WTC11 (cell line): ENCODE measurements at places on chromosomes 3 and 15. TPM values are rescaled to one million over a fixed set of nuclear protein-coding genes. Genes with fewer than 3 reads are reported as not detected.

Gene INKA1
- total RNA-seq: 1.4 to 2.0 TPM (median 1.5 TPM) in 3 replicates

GRCh38 chr3:39752751-39753150, 56.7 kb upstream of the MYRIP start:
- no peak overlapping the region for H3K27ac ChIP-seq
- H3K36me3 ChIP-seq: no peaks in the 10 kb centered on the region
- H3K4me1 ChIP-seq: peaks cover 11% of the 10 kb centered on the region
- no peak overlapping the region for H3K4me3 ChIP-seq
- no peaks in the 10 kb centered on the region; the same call in 1 of the 2 replicates for H3K27me3 ChIP-seq

GRCh38 chr3:157427901-157428300, 8.7 kb upstream of the PTX3 start:
- peaks cover 28% of the 10 kb centered on the region for H3K36me3 ChIP-seq
- no peak overlapping the region for H3K27ac ChIP-seq
- H3K4me3 ChIP-seq: no peak overlapping the region
- H3K4me1 ChIP-seq: peaks cover 5% of the 10 kb centered on the region
- no peak for DNase-seq

DNA sequence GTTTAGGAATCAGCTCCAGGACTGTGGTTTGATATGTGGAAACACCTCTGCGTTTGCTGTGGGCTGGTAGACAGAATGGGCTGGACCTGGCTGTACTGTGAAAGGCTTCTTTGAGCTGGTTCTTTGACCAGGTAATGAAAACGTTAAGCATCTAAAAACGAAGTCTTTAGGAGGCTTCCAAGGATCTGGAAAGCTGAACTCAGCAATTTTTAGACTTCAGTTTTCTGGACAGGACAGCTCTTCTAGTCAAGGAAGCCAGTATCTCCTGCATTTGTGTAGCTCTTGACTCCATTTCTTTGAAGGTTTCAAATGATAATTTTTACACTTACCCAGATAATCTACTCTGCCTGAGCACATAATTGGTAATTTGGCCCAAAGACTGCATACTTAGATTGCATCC, 25.5 kb downstream of the MAP2K1 start:
- peaks cover 75% of the 10 kb centered on the region for H3K4me1 ChIP-seq
- no peak overlapping the region for H3K4me3 ChIP-seq
- H3K27ac ChIP-seq: no peak overlapping the region
- DNase-seq: no peak
- H3K27me3 ChIP-seq: no peaks in the 10 kb centered on the region

DNA sequence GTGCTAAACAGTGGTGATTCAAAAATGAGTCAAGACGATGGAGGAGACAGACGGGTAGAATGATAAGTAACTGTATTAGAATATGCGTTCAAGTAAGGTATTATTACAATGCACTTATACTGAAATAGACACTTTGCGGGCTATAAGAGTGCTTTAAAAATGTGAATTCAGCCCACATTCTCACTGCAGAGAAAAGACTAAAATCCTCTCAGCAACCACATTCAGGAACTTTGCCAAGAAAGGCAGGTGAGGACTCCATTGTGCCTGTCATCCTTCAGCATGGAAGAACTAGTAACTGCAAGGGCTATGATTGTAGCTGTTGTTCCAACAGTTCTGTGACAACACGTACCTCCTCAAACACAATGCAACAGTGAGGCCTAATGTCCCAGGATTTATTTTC, 272.0 kb downstream of the RORA start:
- no peak overlapping the region for H3K4me3 ChIP-seq
- peaks cover 3% of the 10 kb centered on the region for H3K4me1 ChIP-seq
- no peak for DNase-seq
- H3K27me3 ChIP-seq: no peaks in the 10 kb centered on the region; the same call in 1 of the 2 replicates
- no peak overlapping the region for H3K27ac ChIP-seq

DNA sequence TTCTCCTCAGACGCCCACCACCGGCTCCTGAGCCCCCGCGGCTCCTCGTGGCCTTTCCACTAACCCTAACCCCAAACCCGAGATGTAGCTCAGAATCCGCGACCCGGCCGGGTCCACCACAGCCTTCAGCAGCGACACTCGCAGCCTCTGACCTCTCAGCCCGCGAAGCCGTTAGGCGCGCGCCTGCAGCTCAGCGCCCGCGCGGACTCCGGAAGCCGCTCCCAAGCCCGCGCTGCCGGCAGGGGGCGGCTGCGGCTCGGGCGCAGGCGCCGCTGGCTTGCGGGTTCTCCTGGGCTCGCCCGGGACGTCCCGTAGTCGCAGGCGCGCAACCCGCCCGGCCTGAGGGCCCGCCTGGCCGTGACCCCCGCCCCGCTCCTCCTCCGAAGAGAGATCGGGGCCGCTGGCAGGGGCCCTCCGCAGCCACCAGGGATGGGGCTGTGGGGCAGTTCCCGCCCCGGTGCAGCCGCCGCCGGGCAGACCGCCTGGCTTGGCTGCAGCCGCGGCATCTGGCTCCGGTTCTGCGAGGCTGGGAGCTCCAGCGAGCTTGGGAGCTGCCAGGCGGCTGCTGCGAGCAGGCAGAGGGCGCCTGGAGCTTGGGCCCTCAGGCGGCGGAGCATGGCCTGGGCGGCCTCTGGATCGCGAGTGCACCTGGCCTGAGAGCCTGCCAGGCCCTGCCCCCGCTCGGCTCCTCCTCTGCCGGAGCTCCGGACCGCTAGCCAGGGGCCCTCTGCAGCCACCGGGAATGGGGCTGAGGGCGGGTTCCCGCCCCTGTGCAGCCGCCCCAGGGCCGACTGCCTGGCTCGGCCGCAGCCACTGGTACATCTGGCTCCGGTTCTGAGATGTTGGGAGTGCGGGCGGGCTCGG, 120.7 kb downstream of the LMLN start:
- H3K27me3 ChIP-seq: peaks cover 85% of the 10 kb centered on the region
- no peak overlapping the region for H3K27ac ChIP-seq
- H3K4me3 ChIP-seq: peak overlapping the region; percentile 72
- DNase-seq: peak; percentile 81
- peaks cover 4% of the 10 kb centered on the region; the same call in 1 of the 2 replicates for H3K36me3 ChIP-seq

Gene GOLGA8S
- 0.16 to 0.23 TPM (median 0.22 TPM) in 3 replicates for total RNA-seq

- no peaks in the 10 kb centered on the region for H3K36me3 ChIP-seq
- H3K4me1 ChIP-seq: peaks cover 64% of the 10 kb centered on the region
- peaks cover 78% of the 10 kb centered on the region for H3K27me3 ChIP-seq
- H3K27ac ChIP-seq: no peak overlapping the region
These were observed 8.8 kb downstream of the PRICKLE2 start for GRCh38 chr3:64216274-64217147.

- no peaks in the 10 kb centered on the region for H3K27me3 ChIP-seq
- no peak for DNase-seq
- H3K4me1 ChIP-seq: peaks cover 15% of the 10 kb centered on the region
- H3K4me3 ChIP-seq: no peak overlapping the region
- H3K36me3 ChIP-seq: no peaks in the 10 kb centered on the region
- no peak overlapping the region for H3K27ac ChIP-seq
These were observed 39.0 kb downstream of the CHDH start for GRCh38 chr3:53807117-53807810.

DNA sequence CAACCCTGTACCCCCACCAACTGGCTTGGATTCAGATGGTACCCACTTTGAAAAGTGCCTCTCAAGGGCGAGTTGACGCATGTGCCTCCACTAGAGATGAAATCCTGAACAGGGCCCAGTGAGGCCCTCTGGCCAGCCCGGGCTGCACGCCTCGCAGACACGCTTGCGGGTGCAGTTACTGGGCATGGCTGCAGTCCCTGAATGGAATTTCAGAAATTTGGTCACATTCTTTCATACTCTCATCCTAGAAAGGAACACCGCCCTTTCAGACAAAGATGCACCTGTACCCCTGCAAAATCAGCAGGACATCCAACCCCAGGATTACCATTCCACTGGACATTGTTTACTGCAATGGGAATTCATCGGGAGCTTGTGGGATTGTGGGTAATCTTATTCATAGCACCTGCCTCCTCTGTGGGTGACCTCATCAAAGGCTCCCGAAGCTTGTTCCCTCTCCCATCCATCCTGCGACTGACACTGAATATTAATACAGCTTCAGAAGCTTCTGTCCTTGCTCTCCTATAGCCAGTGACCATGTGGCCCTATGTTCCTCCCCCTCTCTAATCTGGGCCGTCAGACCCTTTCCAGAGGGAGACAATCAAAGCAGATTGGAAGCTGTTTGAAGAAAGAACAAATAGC, 42.5 kb upstream of the TPM1 start:
- no peaks in the 10 kb centered on the region for H3K27me3 ChIP-seq
- DNase-seq: no peak
- no peak overlapping the region for H3K27ac ChIP-seq
- H3K4me3 ChIP-seq: no peak overlapping the region

Gene CLDN18
- total RNA-seq: 0.13 to 0.23 TPM (median 0.16 TPM) in 3 replicates
